Right ventricle myocardium inferior (tissue), 1 donor: ENCODE measurements at places on chromosomes 7 and 10. TPM values are rescaled to one million over a fixed set of nuclear protein-coding genes. Genes with fewer than 3 reads are reported as not detected.

DNA sequence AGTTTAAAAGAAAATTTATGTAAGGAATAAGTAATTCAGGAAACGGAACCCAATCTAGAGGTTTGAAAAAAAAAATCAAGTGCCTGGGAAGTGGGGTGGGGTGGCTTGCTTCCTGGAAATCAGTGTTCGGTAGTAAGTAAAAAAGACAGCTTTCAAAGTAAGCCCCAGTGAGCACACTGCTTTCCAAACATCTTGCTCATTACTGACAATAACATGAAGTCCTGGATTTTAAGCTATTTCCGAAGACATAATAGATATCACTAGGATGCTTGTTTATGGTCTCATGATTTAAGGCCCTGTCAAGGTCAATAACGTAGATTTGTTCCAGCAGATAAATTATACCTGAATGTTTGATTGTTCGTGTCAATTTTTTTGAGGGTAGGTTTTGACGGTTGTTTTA, 1.3 kb downstream of the STAMBPL1 start:
- no peak for DNase-seq

DNA sequence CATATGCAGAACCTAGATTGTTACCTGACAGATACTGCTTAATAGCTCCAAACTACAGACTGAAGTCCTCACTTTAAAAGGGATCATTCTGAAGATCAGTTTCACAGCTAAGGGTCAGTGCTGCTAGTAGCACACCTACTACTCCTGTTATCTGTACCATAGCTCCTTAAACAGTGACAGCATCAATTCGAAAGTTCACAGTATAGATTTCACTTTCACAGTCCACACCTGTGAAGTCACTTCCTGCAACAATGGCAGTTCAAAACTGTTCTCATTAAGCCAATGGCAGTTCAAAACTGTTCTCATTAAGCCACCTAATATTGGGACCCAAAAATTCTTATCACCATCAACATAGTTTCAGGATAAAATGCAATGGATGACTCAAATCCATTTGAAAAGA, 10.7 kb upstream of the FHIP2A start:
- no peak for DNase-seq

- no peak for DNase-seq
Measured at GRCh38 chr7:50226145-50226544, 78.4 kb upstream of the IKZF1 start.

DNA sequence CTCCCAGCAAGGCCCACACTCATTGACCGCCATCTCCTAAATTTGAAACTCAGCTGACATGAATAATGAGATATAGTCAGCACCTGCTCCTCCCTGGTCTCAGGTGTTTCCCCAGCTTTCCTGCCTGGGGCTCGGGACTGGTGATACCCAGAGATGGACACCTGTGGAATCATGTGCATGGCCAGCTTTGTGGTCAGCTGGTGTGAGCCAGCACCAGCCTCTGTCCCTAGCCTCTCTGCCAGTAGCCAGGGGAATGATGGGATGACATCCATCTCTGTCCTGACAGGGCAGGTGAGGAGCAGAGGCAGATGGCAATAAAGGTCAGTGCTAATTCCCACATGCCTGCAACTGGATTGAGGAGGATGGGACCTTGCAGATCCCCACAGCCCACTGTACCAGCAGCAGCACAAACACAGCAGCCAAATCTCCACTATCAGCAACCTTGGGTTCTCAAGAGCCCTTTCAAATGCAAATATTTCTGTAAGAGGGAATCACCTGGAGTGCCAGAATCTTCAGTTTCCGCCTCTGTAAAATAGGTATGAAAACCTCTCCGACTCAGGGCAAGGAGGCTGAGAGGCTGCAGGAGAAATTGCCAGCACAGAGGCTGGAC, 329.2 kb upstream of the ZMIZ1 start:
- DNase-seq: no peak

DNA sequence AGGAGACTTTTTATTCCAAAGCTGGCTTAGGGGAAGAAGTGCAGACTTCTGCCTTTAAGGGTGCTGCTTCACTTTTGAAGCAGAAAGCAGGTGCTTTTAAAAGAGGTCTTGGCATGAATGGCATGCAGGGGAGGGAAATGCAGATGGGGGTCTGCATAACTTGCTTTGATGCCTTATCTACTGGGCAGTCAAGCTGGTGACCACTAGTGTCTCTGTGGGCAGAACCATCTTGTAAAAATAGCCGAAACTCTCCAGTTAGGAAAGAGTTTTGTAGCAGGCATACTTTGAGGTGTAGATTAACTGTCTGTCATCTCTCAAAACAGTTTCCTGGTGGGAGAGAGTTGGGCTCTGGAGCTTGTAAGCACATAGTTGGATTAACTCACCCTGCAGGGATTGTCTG, 9.9 kb upstream of the CTNNA3 start:
- DNase-seq: no peak

- DNase-seq: no peak
Measured at GRCh38 chr10:108783897-108784296, 1139.4 kb downstream of the XPNPEP1 start.

DNA sequence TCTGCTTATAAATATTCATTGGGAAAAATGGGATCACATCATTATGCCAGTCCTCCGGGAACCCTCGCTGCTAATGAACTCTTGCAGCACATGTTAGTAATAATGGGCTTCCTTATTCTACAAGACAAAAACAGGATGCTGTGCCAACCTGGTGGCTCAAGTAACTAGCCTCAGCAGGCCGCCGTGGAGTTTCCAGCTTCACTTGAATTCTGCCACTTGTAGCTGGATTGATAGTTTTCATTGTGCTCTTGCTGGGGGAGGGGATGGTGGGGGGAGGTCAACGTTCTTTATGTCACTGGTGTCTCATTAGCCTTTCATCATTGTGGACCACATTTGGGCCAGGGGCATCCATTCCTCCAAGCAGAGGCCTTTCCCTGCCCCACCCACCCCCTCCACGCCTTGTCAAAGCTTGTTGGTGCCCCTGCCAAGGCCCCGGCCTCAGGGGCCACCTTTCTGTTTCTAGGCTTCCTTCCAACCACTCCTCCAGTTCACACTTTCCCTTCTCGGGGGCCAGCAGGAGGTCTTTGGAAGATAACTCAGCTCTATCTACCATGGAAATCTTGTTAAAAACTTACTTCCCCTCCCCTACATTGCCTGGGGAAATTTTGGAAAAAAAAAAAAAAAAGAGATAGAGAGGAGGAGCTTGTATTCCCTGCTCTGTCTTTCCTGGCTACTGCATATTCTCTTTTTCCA, 153.9 kb downstream of the BMPER start:
- no peak for DNase-seq

DNA sequence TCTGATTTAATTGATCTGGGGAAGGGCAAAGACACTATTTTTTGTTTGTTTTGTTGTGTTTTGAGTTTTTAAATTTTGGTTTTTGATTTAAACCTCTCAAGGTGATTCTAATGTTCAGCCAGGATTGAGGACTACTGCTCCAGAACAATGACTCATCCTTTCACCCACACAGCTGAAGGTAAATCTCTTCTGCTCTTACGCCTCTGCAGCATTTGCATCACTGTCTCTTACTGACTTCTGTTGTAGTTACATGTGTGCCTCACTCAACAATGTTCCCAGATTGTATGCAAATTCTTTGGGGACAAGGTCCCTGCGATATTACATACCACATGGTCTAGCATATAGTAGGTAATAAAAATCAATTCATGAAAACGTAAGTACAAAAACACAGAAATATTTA, 467.5 kb upstream of the LRRN3 start:
- DNase-seq: no peak

GRCh38 chr7:25031007-25031406, 51.0 kb upstream of the OSBPL3 start:
- DNase-seq: no peak

GRCh38 chr10:8035006-8035640, 19.4 kb upstream of the GATA3 start:
- no peak for DNase-seq

The PALD1 gene
- 5.1 TPM for total RNA-seq

The CFAP70 gene
- 1.4 TPM for total RNA-seq

The ANKRD1 gene
- 2,249 TPM for total RNA-seq

The TNS3 gene
- total RNA-seq: 44.8 TPM

The OR6V1 gene
- not detected for total RNA-seq

The CHST12 gene
- 13.5 TPM for total RNA-seq
